T-cell (primary cell): ENCODE measurements at places on chromosomes 5 and 9. TPM values are rescaled to one million over a fixed set of nuclear protein-coding genes. Genes with fewer than 3 reads are reported as not detected.

PTGS1 gene
- 0.86 TPM for total RNA-seq

GRCh38 chr9:124659099-124659659 lies 111.9 kb downstream of the NR6A1 start:
- H3K27me3 ChIP-seq, result no peaks in the 10 kb centered on the region
- H3K4me1 ChIP-seq, result peaks cover 14% of the 10 kb centered on the region
- peak overlapping the region; percentile 13 for H3K27ac ChIP-seq

- no peaks in the 10 kb centered on the region for H3K27me3 ChIP-seq
- H3K4me1 ChIP-seq, result no peaks in the 10 kb centered on the region
- no peak overlapping the region for H3K27ac ChIP-seq
- H3K4me3 ChIP-seq, result no peak overlapping the region
Observed at GRCh38 chr5:106521701-106522100, 1149.0 kb downstream of the EFNA5 start.

DNA sequence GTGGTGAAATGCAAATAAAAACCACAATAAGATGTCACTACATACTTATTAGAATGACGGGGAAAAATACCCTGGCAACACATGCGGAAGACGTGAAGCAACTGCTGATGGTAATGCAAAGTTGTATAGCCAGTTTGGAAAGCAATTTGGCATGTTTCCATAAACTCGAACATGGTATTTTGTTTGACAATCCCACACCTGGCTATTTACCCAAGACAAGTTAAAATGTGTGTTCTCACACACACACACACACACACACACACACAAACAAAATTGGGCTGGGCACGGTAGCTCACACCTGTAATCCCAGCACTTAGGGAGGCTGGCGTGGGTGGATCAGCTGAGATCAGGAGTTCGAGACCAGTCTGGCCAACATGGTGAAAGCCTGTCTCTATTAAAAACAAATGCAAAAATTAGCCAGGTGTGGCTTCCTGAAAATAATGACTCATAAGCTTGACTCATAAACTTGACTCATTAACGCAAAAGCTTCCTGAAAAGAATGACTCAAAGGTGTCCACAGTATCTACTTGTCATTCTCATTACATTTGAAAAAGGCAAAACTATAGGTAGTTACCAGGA lies 456.5 kb downstream of the CDH18 start:
- H3K4me1 ChIP-seq, result no peaks in the 10 kb centered on the region
- no peaks in the 10 kb centered on the region for H3K27me3 ChIP-seq
- no peak overlapping the region for H3K4me3 ChIP-seq
- no peaks in the 10 kb centered on the region for H3K36me3 ChIP-seq

GRCh38 chr9:136678624-136679023 lies 8.6 kb downstream of the AGPAT2 start:
- H3K4me1 ChIP-seq, result no peaks in the 10 kb centered on the region
- H3K27me3 ChIP-seq, result no peaks in the 10 kb centered on the region
- no peaks in the 10 kb centered on the region for H3K36me3 ChIP-seq
- no peak for DNase-seq
- no peak overlapping the region for H3K27ac ChIP-seq

- no peaks in the 10 kb centered on the region for H3K36me3 ChIP-seq
- H3K4me1 ChIP-seq, result no peaks in the 10 kb centered on the region
- no peak overlapping the region for H3K4me3 ChIP-seq
- no peak overlapping the region for H3K27ac ChIP-seq
Observed at GRCh38 chr9:132755096-132755495, 84.8 kb downstream of the GTF3C4 start.

DNA sequence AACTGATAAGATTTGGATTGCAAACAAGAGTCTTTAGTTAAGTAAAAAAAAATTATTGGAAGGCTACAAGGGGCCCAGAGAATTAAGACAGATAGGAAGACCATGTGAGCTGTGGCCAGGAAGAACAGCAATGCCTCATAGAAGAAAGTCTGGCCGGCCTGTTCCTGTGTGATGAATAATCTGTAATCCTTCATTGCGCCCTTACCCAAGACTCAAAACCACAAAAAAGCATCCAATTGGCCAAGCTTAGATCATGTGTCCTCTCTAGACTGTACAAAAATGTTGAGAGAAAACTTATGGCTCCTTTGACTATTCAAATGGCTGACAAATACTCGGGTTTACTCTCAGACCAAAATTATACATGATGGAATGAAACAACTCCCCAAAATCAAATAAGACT lies 1383.5 kb downstream of the PTPRD start:
- DNase-seq, result no peak
- no peak overlapping the region for H3K4me3 ChIP-seq
- H3K27me3 ChIP-seq, result no peaks in the 10 kb centered on the region
- H3K27ac ChIP-seq, result no peak overlapping the region

DNA sequence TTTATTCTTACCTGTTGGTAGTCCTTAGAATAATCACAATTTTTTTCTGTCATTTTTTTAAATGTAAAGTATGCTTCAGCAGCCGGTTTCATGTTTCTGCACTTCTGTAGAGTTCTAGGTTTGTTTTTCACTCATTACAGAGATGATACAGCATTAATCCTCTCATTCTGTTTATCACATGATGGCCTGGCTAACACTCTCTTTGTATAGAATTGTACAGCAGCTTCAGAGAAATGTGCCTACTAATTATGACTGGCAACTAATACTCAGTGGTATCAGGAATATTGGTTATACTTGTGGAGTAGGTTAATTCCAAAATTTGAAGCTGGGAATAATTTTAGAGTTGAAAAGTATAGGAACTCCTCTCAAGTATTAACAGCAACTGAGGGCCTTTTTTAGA lies 192.9 kb upstream of the OTULINL start:
- no peaks in the 10 kb centered on the region for H3K27me3 ChIP-seq
- no peaks in the 10 kb centered on the region for H3K4me1 ChIP-seq
- no peak for DNase-seq
- no peaks in the 10 kb centered on the region for H3K36me3 ChIP-seq
- no peak overlapping the region for H3K4me3 ChIP-seq

GRCh38 chr5:155728146-155728856 lies 598.7 kb upstream of the SGCD start:
- H3K36me3 ChIP-seq, result no peaks in the 10 kb centered on the region
- peak overlapping the region; percentile 27 for H3K4me3 ChIP-seq
- peaks cover 20% of the 10 kb centered on the region for H3K4me1 ChIP-seq
- H3K27ac ChIP-seq, result no peak overlapping the region

DNA sequence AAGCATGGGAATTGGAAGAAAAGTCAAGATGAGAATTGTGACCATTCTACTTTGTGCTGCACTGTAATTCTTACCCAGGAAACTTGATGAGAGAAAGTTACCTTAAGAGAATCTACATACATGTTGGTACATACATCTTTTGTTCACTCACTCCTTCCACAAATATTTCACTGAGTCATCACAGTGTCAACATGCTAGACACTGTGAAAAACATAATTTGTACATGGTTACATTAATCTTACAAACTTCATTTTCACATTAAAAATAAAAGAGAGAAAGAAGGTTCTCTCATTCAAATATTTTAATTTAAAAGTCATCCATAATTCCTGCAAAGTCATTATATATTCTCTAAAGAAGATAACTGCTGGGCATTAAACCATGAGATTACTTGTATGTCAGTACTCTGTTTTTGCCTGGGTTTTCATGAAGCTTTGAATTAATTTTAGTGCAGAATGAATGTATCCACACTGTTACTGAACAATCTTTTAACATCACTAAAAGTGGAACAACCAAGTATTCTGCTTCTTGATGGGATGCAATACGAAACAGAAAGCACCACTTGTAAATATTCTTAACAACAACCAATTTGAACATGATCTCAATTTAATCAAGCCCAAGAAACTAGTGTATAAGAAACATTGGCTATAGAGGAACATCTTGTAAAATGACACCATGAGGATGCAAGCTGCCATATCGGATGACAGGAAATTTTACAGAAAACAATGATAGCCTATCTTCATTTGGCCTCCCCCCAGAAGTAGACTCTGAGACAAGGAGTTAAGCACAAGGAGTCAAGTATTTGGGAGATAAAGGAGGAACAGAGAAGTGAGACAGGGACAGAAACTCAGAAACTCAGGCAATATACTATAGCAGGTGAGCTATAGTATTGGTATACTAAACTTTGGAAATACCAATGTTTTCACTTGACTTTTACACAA lies 28.4 kb downstream of the ERP44 start:
- H3K27me3 ChIP-seq, result no peaks in the 10 kb centered on the region
- no peak overlapping the region for H3K27ac ChIP-seq
- H3K4me1 ChIP-seq, result no peaks in the 10 kb centered on the region
- no peaks in the 10 kb centered on the region for H3K36me3 ChIP-seq
- no peak overlapping the region for H3K4me3 ChIP-seq
- DNase-seq, result no peak

NSUN2 gene
- total RNA-seq, result 60.8 TPM

- no peak for DNase-seq
- H3K36me3 ChIP-seq, result no peaks in the 10 kb centered on the region
- no peak overlapping the region for H3K4me3 ChIP-seq
Observed at GRCh38 chr9:138049085-138049778, 171.7 kb downstream of the CACNA1B start.

- no peak overlapping the region for H3K27ac ChIP-seq
- H3K4me3 ChIP-seq, result no peak overlapping the region
- no peaks in the 10 kb centered on the region for H3K36me3 ChIP-seq
- no peaks in the 10 kb centered on the region for H3K27me3 ChIP-seq
- no peak for DNase-seq
Observed at GRCh38 chr5:67089200-67089725, 107.3 kb downstream of the CD180 start.

- H3K4me1 ChIP-seq, result no peaks in the 10 kb centered on the region
- no peaks in the 10 kb centered on the region for H3K27me3 ChIP-seq
- DNase-seq, result no peak
Observed at GRCh38 chr5:123207081-123207537, 118.1 kb downstream of the PRDM6 start.
